Glutamatergic neuron (in vitro differentiated cells): ENCODE measurements at places on chromosomes 5 and 9. TPM values are rescaled to one million over a fixed set of nuclear protein-coding genes. Genes with fewer than 3 reads are reported as not detected.

DNA sequence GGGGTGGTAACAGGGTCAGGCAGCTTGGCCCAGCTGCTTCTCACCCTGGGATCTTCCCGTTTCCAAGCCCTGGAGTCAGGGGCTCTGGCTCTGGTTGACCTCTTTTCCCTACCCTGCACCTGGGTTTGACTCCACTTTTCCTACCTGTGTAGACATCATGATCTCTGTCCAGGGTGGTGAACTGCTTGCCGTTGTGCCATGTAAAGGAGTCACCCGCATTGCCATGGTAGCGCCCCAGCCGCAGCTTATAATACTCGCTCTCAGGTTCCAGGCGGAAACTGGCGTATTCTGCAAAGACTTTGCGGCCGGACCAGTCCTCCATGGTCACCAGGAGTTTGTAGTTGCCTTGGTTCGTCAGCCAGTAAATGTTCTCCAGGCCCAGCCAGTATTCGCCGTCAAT, 30.9 kb downstream of the ANGPTL2 start:
- DNase-seq, result no peak

Gene NR4A3
- 4.1 TPM for total RNA-seq

Gene CD72
- total RNA-seq, result 4.9 TPM

DNA sequence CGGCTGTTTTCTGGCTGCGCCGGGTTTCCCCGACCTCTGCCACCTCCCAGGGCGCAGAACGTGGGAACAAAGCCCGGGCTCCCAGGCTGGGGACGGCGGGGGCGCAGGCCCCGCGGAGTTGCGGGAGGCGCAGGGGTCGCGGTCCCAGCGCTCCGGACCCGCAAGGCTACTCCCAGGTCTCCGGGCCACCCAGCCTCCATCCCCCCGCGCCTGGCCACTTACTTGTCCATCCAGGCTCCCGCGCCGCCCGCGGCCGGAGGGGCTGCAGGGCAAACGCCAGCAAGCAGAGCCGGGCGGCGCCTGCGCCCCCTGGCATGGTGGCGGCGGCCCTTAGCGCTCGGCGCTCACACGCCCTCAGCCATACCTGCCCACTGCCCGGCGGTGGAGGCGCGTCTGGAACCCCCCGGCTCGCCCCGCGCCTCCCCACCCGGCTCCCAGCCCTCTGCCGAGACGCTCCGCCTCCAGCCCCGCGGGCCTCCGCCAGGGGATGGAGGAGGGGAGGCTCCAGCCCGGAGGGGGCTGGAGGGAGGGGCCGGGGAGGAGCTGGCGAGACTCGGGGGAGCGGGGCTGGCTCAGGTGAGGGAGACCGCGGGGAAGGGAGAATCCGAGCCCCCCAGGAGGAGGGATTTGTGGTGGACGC, at the start of gene ADAM19:
TSS of gene ADAM19 (minus strand) at position 395 of the 640 bp plus-strand sequence. CDS start at position 316, 79 bp downstream.
- peak; percentile 82 for DNase-seq

Gene ANKS6
- total RNA-seq, result 15.9 TPM

- no peak for DNase-seq
Observed at GRCh38 chr5:8413975-8414374, 545.0 kb downstream of the MTRR start.

Gene NOL8
- 34.9 TPM for total RNA-seq

GRCh38 chr5:163505049-163505367, 411 bp upstream of the MAT2B start:
- DNase-seq, result no peak

DNA sequence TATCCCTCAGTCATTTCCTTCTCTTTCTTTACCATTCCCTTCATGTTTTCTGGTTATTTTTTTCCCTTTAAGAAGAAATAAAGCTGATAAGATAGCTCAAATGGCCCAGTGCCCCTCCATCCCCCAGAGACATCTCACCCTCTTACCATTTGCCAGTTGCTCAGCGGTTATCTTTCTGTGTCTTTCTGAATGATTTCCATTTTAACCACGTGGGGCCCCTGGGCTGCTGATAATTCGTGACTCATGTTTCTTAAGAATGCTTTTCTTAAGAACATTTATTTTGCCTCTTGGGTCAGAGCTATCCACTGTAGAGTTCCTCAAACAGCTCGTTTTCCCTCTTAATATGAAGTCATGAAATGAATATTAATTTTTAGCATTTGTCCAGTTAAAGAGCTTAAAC, 147.8 kb downstream of the MAST4 start:
- no peak for DNase-seq

Gene CCL27
- total RNA-seq, result 1.7 TPM

DNA sequence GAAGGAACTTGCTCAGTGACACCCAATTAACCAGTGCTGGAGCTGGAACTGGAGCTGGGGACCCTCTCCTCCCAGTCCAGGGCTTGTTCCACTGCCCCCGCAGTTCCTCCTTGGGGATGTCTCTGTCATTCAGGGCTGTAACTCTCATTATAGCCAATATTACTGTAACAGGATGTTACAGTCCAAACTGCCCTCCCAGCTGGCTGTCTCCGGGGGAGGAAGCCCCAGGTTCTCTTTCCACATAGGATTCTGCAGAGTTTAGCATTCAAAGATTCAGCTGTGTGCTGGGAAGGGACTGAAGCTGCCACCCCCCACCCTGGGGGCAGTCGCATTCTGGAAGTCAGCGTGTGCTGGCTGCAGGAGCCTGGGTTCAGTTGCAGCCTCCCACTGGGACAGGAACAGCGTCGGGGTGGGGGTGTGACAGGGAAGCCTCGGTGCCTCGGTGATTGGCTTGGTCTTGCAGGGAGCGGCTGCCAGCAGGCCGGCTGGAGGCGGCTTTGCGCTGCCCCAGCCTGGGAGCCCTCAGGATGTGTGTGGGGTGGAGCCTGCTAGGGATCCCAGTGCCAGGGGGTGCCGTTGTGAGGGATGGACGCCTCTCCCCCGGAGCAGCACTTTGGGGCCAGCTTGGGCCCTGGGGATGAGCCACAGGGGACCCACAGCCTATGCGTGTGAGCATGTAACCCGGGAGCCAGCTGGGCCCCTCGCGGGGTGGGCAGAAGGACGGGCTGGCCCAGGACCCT, 101.1 kb downstream of the RGS3 start:
- DNase-seq, result peak; percentile 56

Gene CXCL14
- 0.32 TPM for total RNA-seq
